ENCODE measurements at places on chromosomes 11 and 22. TPM values are rescaled to one million over a fixed set of nuclear protein-coding genes. Genes with fewer than 3 reads are reported as not detected.

CHADL gene
- 2.2 TPM for polyA plus RNA-seq

E2F8 gene
- polyA plus RNA-seq: 56.7 TPM

CBL gene
- polyA plus RNA-seq: 20.9 TPM

CSNK2A3 gene
- polyA plus RNA-seq: 2.0 TPM

KRTAP5-9 gene
- polyA plus RNA-seq: 0.57 TPM

IFITM1 gene
- 9.3 TPM for polyA plus RNA-seq

GGTLC3 gene
- polyA plus RNA-seq: 0.20 TPM

USH1C gene
- 0.31 TPM for polyA plus RNA-seq

KRTAP5-7 gene
- polyA plus RNA-seq: not detected

TMEM218 gene
- polyA plus RNA-seq: 56.6 TPM

AGBL2 gene
- 15.8 TPM for polyA plus RNA-seq

LINC01488 gene
- 0.08 TPM for polyA plus RNA-seq

OR2AG1 gene
- 0.05 TPM for polyA plus RNA-seq

TENM4 gene
- 3.1 TPM for polyA plus RNA-seq

IFITM10 gene
- polyA plus RNA-seq: 0.24 TPM

ISX gene
- 0.51 TPM for polyA plus RNA-seq

SCN4B gene
- 7.8 TPM for polyA plus RNA-seq

RAC2 gene
- polyA plus RNA-seq: 11.6 TPM

MPEG1 gene
- polyA plus RNA-seq: 16.4 TPM

TSG101 gene
- 83.8 TPM for polyA plus RNA-seq

DBX1 gene
- not detected for polyA plus RNA-seq

PANX2 gene
- polyA plus RNA-seq: 0.61 TPM

OTOG gene
- polyA plus RNA-seq: 0.06 TPM

IL18 gene
- polyA plus RNA-seq: 1.6 TPM

TMEM86A gene
- polyA plus RNA-seq: 3.4 TPM

PNPLA5 gene
- polyA plus RNA-seq: 0.12 TPM

KCNK7 gene
- 0.28 TPM for polyA plus RNA-seq

UCP3 gene
- 3.1 TPM for polyA plus RNA-seq

SERPING1 gene
- 210 TPM for polyA plus RNA-seq

TYMP gene
- 4.9 TPM for polyA plus RNA-seq

CCDC87 gene
- 0.14 TPM for polyA plus RNA-seq

POLDIP3 gene
- 116 TPM for polyA plus RNA-seq

LDHAL6A gene
- 0.69 TPM for polyA plus RNA-seq

GRM5 gene
- 0.04 TPM for polyA plus RNA-seq

TRIM48 gene
- polyA plus RNA-seq: not detected

ADAMTS8 gene
- 3.7 TPM for polyA plus RNA-seq

CABP7 gene
- 0.28 TPM for polyA plus RNA-seq

UBASH3B gene
- polyA plus RNA-seq: 6.0 TPM

TRPC6 gene
- polyA plus RNA-seq: 44.5 TPM

OR8G1 gene
- polyA plus RNA-seq: not detected

MAFF gene
- 9.3 TPM for polyA plus RNA-seq

RGL4 gene
- polyA plus RNA-seq: 4.3 TPM

RIMBP3B gene
- polyA plus RNA-seq: not detected

LRRC74B gene
- polyA plus RNA-seq: 2.4 TPM

SCGB1C1 gene
- polyA plus RNA-seq: not detected

THRSP gene
- polyA plus RNA-seq: 0.35 TPM
